Left ventricle myocardium superior (tissue), 1 donor: ENCODE measurements at places on chromosomes 11 and 22.

DNA sequence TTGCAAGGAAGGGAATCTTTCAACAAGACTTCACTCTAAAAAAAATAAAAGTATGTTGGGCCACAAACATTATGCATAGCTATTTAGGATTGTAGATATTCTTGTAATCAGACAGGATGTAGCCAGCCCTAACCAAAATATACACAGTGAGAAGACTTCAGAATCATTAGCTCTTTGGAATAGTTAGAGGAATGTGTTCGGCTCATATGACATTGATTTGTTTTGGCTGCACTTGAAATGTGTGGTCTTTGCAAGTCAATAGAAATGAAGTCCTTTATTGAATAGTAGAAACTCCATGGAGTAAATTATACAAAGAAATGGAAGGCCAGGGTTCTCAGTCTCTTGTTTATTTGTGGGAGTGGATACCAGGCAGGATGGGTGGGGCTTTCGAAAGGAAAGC is 692.1 kb downstream of the NTM start:
- no peak for DNase-seq

DNA sequence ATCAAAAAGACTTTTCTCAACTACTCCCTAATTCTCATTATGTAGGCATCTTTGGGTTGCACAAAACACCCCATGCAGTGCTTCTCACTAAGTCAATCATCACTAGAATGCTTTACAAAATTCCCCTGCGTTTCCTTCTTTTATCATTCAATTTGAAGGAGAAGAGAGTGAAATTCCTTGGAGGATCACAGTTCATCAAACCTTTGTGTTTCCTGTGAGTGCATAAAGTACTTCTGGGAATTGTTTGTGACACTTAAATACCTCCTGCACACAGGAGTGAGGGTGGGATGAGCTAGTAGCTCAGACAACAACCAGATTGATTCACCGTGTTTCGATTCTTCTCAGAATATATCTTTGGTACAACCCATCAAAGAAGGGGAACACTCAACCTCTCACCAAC is 3.7 kb upstream of the OR5AR1 start:
- no peak for DNase-seq

DNA sequence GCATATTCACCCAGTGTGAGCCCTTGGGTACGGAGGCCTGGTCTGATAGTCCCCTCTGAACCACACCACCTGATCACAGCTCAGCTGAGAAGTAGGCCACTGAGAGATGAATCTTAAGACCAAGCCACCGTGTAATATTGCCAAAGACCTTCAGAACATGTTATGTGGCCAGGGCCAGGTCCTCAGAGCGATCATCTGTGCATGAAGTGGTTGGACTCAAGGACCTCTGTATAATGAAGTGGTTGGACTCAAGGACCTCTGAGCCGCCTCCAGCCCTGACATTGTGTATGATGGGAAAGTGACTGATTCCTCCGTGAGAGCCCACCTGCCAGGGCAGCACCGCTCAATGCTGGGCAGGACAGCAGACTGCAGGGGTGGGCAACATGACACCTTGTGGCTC is 70.2 kb downstream of the TP53I11 start:
- no peak for DNase-seq

DNA sequence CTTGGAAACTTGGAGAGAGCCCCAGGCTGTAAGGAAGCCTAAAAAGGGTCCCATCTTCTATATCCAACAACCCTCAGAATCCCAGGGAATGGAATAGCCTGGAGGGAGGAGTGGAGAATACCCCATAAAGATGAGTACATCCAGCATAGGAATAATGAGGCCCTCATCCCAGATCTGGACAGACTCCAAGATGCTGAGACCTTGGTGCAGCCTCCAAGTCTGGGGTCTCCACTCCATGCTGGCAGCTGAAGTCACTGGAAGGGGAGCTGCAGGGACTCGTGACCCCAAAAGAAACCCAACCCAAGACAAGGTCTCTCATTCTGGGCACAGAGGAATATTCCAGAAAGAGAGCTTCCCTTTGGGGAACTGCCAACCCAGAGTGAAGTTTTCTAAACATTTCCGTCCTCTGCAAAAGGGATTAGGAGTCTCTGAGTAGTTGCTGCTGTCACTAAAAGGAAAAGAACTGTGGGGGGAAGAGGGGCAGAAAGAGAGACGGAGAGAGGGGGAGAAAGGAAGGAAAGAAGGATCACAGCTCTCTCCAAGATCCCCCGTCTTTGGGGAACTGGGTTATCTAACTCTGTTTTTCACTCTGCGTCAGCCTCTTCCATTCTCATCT is 589 bp downstream of the SCGB1A1 start:
- DNase-seq: no peak

- no peak for DNase-seq
Observed at GRCh38 chr11:9251311-9251710, 13.8 kb downstream of the DENND5A start.

DNA sequence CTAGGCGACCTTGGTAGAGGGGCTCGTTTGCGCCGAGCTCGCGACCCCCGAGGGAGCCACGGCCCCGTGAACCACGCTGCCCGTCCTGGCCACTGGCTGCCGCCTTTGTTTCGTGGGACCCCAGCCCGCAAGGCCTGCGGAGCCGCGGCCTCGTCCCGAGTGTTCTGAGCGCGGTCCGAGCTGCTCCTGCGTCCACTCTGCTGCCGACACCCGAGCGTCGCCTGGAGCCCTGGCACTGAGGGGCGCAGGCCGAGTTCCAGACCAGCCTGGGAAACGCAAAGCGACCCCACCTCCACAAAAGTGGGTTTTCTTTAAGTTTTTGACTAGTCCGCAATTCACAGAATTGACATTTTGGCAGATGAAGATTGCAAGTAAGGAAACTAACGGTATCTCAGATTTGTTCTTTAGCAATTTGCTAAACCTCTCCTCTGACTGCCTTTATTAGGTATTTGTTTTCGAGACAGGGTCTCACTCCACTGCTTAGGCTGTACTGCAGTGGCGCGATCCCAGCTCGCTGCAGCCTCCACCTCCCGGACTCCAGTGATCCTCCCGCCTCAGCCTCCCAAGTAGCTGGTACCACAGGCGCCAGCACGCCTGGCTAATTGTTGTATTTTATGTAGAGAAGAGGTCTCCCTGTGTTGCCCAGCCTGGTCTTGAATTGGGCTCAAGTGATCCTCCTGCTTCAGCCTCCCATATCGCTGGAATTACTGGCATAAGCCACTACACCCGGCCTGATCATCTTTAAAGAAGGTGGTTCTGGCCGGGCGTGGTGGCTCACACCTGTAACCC is 879 bp upstream of the RNH1 start:
- DNase-seq: no peak

- no peak for DNase-seq
Observed at GRCh38 chr22:35212996-35213395, 44.3 kb upstream of the HMGXB4 start.

DNA sequence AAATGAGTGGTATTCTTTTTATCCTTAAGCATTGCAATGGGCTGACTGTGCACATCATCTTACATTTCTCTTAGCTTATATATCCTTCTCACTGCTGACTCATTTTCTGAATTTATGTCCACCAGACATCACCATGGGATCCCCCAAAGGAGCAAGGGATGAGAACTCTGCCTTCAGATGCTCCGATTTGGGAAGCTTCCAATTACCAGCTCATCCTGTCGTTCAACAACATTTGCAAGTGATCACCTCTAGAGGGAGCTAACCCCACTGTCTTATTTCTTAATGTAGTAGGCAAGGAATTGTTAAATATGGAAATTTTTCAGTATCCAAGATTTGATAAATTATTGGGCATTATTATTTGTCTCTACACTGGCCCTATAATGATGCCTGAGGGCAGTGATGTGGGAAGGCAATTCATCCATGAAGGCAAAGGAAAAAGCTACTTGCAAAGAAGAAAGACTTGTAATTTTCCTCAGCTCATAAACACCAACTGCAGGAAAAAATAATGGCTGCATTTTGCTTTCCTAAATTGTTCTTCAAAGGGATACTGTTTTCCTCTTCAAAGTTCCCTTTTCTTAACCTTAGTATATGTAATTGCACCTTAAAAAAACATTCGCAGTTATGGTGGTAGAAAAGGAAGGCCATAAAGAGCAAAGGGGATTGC is 102.4 kb upstream of the FSHB start:
- DNase-seq: no peak

DNA sequence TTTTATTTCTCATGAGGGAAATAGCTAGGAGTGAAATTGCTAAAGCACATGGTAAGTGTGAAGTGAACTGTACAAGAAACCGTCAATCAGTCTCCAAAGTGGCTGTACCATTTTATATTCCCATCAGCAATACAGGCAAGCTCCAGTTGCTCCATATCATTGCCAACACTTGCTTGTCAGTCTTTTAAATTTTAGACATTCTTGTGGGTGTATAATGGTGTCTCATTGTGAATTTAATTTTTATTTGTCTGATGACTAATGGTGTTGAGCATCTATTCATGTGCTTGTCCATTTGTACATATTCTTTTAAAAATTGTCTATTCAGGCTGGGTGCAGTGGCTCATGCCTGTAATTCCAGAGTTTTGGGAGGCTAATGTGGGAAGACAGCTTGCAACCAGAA is 34.1 kb upstream of the SMCO4 start:
- no peak for DNase-seq

GRCh38 chr11:67292671-67293070 is 3.6 kb downstream of the ANKRD13D start:
- no peak for DNase-seq

- no peak for DNase-seq
Observed at GRCh38 chr11:86983021-86983488, 27.9 kb upstream of the FZD4 start.

DNA sequence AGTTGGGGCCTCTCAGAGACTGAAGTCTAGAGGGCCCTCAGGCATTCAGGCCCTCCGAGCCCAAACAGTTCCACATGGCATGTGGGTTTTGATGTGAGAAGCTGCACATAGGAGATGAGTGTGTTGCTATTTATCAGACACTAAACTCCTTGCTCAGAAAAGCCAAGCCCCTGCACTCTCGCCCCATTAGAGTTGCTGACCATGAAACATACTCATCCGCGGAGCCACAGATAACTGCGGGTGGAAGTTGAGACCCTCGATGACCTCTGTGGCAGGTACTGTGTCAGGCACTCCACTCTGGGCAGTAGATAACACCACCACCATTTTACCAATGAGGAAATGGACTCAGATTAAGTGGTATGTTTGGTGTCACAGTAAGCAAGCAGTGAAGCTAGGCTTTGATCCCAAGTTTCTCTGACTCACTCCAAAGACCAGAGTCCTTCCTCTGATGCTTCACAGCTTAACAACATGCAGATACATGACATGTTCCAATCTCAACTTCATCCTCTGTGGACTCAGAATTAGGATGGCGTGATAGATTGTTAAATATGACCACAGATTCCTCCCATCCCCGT is 202.1 kb downstream of the ADAMTS15 start:
- no peak for DNase-seq

DNA sequence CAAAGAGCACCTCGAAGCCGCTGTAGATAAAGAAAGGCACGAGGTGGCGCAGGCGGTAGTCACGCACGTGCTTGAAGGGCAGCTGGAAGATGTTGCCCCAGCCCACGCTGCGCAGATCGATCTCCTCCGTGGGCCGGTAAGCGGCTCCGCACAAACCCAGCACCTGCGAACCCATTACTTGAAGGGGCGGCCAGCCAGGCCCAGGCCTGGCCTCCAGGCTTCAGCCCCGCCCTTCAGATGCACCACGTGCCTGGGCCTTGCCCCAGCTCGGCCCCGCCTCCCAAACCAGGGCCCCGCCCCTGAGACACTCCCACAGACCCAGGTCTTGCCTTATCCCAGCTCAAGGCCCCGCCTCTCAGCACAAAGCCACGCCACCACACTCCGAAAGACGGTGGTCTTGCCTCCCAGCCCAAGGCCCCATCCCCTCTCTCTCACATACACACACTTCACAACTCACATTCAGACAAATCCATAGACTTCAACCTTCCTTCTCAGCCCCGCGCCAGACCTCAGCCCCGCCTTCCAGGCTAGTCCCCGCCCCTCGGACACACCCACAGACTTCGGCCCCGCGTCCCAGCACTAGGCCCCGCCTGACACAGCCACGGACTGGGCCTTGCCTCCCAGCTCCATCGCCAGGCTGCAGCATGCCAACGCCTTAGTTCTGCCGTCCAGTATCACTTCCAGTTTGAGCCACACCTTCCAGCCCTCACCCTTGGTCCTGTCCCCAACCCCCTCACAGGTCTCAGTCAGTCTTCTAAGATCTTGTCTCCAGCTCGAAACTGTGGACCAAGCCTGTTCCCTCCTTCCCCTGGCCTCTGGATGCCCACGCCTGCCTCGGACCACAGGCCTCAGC is 7.0 kb downstream of the UNC93B1 start:
- peak; percentile 77 for DNase-seq

- DNase-seq: peak; percentile 54
Observed at GRCh38 chr11:113896156-113896879, 8.3 kb upstream of the HTR3B start.

DNA sequence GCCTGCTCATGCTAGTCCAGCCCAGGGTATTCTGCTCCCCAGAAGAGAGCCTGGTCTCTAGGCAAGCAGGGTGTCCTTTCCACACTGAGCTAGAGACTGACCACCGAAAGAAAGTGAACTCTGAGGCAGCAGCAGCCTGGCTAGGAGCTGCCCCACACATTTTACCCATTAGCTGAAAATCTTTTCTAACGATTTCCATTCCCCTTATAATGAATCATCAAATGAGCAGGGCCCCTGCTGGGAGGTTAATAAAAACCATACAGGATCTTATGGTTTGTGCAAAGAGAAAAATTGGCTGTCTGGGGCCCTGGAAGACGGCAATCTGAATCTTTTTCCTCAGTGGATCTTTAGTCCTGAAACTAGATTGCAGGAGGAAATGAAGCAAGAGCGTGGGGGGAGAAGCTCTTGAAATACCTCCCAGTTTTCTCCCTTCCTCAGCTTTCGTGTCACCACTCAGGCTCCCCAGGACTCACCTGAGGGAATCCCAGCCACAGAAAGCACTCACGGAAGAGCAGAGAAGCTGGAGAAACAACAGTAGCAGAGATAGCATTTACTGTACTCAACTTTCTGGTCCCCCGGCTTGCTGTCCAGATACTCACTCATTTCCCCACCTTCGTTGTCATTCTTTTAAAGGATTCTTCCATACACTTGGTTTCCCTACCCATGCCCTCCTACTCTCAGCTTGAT is 74.7 kb upstream of the CD44 start:
- DNase-seq: no peak

DNA sequence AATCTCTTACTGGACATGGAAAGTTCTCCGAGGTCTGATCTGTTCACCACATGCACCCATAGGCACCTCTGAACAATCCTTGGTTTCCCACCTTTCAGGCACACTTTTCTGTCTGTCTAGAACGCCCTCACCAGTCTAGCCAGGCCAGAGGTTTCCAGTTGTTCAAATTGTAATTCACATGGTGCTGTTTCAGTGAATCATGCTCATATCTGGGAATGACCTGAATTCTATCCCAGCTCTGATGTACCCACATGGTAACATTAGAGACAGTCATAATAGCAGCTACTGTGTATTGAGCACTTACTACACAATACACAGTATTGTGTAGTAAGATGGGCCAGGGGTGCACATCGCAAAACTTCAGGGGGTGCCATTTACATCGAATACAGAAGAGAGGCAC is 138.2 kb downstream of the COMMD9 start:
- no peak for DNase-seq

GRCh38 chr11:1652026-1652425 is 22.5 kb downstream of the KRTAP5-5 start:
- DNase-seq: no peak

GRCh38 chr11:12246989-12247388 is 130.4 kb upstream of the PARVA start:
- DNase-seq: no peak
